ENCODE measurements at places on chromosomes 1 and 21. TPM values are rescaled to one million over a fixed set of nuclear protein-coding genes. Genes with fewer than 3 reads are reported as not detected.

DNA sequence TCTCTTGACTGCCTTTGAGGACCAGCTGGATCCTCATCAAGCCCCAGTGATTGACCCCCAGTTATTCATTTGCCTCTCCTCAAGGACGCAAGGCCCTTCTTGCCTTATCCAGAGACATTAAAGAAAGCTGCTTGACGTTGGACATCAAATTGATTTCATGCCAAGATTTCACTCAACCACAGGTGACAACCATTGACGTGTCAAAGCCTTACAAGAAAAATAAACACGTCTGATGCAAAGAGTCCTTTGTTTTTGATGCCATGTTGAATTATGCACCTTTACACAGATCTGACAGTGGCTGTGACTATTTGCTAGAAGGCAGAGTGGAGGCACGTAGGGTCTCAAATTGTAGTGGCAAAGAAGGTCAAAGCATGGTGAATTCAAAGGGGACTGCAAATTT lies 666.2 kb upstream of the CAMK1G start:
- DNase-seq, result no peak

GRCh38 chr1:94593611-94594010 lies 52.1 kb upstream of the F3 start:
- DNase-seq, result no peak

DNA sequence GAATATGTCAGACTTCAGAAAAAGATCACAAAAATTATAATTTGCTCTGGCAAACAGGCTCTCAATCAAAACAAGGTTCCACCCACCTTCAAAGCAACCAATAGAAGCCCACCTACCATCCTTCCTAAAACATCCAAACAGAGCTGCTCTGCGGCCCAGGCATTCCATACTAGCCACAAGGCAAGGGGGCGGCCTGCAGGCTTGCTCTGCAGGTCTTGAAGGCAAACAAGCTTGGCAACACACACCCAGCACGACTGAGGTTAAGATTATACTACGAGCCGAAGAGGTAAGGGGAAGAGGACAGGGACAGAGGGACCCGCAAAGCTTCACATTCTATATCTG lies 207.3 kb downstream of the SLC45A1 start:
- peak; percentile 33 for DNase-seq

DNA sequence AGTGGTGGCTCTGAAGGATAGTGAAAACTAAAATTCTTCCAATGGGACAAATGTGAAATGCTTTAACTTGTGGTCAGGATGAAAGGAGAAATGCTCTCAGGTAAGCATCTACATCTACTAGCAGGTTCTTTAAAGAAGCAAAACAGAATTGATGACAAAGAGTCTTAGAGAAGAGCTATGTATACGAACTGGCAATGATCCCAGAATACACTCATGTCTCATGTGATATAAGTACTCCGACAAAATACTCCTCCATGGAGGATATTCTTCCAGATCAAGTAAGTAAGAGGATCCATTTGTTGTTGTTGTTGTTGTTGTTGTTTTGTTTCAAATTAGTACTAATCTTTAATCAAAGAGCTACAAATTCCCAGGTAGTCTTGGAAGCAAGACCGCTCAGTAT lies 174.0 kb upstream of the ATP1B1 start:
- DNase-seq, result no peak

GRCh38 chr1:224922404-224923164 lies 6.9 kb upstream of the DNAH14 start:
- no peak for DNase-seq

DNA sequence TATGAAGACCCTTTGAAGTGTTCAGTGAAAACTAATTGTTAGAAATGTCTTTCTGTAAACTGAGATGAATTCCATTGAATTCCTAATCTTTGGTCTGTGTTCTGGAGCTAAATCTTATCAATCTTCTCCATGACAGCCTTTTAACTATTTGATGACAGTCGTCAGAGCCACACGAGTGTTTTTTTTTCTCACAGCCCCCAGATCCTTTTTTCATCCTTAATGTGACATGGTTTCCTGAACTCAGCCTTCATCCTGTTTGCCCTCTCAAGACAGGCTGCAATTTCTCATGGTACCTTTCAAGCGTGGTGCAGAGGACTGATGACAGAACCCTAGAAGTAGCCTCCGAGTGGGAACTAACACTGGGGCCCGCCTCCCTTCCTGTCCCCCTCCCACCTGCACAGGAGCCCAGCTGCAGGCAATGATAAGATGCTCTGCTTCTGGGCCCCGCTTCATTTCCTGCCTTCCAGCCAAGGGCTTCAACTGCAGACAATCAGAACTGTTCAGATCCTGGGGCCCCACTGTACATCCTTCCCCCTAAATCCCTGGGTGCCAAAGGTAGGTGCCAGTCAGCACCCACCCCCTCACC lies 114.6 kb upstream of the VAV3 start:
- no peak for DNase-seq

DNA sequence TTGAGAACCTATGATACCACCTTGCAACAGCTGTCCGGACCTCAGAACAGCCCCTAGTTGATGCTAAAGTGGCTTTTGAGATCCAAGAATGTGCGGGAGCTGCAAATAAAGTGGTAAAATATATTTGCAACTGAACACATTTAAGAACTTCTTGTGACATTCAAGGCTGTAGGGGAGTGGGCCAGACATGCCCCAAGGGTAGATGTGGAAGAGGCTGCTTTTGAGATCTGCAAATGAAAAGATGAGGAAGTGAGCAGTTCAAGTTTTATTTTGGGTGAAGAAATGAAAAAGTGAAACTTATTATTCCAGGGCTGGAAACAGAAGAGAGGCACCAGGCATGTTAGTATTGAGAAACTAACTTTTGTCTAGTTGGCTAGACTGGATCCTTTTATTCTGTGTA lies 359.5 kb upstream of the PLXNA2 start:
- DNase-seq, result no peak

- DNase-seq, result no peak
Observed at GRCh38 chr1:75531570-75531969, 79.3 kb downstream of the SLC44A5 start.

DNA sequence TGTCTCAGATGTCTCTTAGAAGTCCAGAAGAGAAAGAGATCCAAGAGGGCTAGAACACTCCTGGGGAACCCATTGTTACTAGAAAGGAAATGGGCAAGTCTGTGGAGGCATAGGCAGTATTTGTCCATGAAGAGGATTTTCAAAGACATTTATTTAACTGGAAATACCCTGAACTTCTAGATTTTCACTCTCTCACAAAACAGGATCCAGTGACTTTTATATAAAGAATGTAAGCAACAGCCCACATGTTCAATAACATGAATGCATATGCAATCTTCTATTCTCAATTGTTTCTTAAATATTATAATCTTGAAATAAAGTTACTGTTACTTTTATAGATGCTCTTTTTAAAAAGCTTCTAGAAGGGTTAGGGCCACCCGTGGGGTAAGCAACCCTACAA lies 53.4 kb downstream of the TBX15 start:
- no peak for DNase-seq

The RGSL1 gene
- total RNA-seq, result not detected

The PYHIN1 gene
- total RNA-seq, result not detected

The ZNF678 gene
- total RNA-seq, result 2.1 TPM

The RNU1-1 gene
- not detected for total RNA-seq

The ASPM gene
- total RNA-seq, result 36.6 TPM

The STIL gene
- total RNA-seq, result 14.2 TPM

The AUNIP gene
- total RNA-seq, result 10.3 TPM

The KRTAP12-2 gene
- not detected for total RNA-seq

All from MG63 (cell line).